ENCODE measurements at places on chromosomes 7 and 10.

GRCh38 chr7:38066391-38066790, 111.7 kb upstream of the STARD3NL start:
- no peak for DNase-seq

DNA sequence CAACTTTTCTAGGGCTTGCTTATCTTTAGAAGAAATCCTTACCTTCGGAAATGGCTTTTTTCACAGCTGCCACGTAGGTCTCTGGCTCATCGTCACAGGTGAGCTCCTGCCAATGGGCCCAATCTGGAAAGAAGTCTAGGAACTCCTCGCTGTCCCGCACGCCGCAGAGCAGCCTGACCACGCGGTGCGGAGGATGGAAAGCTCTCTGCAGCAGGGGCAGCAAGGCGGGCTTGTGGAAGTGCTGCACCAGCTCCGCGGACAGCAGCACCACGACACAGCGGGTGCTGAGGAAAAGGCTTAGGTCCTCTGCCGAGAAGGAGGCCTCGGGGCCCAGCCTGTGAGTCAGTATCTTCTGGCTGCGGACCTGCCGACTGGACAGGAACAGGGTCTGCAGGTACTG, 10.8 kb downstream of the PIK3AP1 start:
- DNase-seq: no peak

DNA sequence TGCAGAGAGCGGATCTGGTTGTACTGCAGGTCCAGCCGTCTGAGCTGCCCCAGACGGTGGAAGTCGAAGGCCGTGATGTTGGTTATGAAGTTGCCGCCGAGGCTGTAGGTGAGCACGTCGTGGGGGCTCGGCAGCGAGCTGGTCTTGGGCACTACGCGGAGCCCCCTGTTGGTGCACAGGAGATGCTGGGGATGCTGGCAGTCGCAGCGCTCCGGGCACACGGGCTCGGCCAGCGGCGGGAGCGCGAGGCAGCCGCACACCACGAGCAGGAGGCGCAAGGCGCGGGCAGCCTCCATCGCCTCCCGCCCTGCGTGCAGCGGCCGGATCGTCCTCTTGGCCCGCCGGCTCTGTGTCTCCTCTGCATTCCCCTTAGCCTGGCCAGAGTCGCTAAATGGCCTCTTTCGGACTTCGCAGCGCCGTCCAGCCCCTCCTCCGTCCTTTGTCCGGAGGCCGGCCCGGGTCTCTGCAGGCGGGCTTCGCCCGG, 337 bp downstream of the TRIL start:
- no peak for DNase-seq

GRCh38 chr10:129972966-129973673, 9.0 kb upstream of the EBF3 start:
- no peak for DNase-seq

DNA sequence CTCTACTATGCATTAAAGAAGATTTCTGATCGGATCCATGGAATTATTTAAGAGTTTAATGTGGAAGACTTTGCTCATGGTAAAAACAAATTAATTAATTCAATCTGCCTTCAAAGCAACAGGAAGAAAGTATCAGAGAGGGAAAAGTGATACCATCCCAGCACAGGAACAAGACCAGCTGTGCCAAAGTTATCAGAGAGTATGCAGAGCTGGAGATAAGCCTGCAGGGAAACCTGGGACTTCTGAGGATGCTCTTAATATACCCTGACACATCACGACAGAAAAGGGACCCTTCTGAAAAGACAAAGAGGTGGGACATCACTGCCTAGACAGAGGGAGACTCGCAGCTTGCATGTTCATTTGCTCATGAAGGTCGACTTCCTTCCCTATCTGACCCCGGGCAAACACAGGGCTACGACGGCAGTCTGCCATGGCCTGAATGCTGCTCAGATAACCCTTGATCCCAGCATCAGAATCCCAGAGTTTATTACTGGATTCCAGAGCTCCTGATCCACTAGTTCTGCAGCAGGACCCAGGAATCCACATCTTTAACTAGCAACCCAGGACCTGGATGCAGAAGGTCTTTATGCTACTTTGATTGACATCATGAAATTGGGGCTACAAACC, 29.5 kb downstream of the FAM171A1 start:
- DNase-seq: no peak

- DNase-seq: no peak
Measured at GRCh38 chr10:11358011-11358410, 253.4 kb downstream of the USP6NL start.

- peak; percentile 59 for DNase-seq
Measured at GRCh38 chr10:58267713-58268453, at the start of gene IPMK. IPMK (minus strand) TSS chr10:58267894; CDS start chr10:58267611, 283 bp downstream.

DNA sequence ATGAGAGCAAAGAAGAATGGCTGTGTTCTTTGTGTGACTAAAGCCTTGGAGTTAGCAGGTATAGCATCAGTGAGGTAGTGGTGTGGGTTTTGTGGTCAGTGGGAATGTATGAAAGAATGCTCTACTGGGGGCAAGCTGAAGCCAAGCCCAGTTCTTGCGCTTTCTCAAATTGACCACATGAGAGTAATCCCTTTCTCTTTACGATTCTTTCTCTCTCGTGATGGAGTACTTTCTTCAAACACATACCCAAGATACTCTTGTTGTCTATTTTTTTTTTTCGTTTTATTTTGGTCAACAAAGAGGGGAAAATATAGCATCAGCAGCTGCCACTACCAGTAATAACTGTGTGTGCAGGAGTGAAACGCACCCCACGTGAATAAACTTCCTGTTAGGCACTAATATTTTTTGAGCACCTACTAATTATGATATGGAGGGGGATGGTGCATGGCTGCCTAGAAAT, 8.4 kb upstream of the PANK1 start:
- no peak for DNase-seq

- no peak for DNase-seq
Measured at GRCh38 chr7:124688991-124689390, 76.6 kb downstream of the GPR37 start.

- no peak for DNase-seq
Measured at GRCh38 chr10:73859784-73860491, 14.4 kb downstream of the CAMK2G start.
